ENCODE measurements at places on chromosomes 5 and 9. TPM values are rescaled to one million over a fixed set of nuclear protein-coding genes. Genes with fewer than 3 reads are reported as not detected.

The MEIKIN gene
- not detected for total RNA-seq

The ARHGEF39 gene
- 4.6 TPM for total RNA-seq

The LAMC3 gene
- total RNA-seq: not detected

The ORM2 gene
- total RNA-seq: not detected

The HMCN2 gene
- not detected for total RNA-seq

The NXNL2 gene
- total RNA-seq: not detected

- no peak for DNase-seq
Measured at GRCh38 chr9:127066851-127067136, 55.6 kb downstream of the ANGPTL2 start.

GRCh38 chr5:147732291-147732883, 50.1 kb downstream of the JAKMIP2 start:
- DNase-seq: no peak

DNA sequence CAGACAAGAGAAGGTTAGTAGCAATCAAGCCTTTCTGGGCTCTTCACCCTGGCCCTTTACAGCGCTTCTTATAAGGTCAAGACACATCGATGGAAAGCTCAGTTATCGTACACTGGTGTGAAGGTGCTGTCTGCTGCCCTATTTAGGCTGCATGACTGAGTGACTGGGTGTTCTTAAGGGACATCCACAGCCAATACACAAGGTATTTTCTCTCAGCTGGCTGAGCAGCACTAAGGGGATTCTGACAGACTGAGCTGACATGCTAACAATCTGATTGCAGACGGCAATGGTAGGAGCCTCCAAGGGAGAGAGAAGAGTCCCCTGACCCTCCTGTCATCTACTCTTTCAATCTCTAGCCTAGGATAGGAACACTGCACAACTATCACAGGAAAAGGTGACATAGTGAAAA, 577.9 kb downstream of the ISL1 start:
- DNase-seq: no peak

DNA sequence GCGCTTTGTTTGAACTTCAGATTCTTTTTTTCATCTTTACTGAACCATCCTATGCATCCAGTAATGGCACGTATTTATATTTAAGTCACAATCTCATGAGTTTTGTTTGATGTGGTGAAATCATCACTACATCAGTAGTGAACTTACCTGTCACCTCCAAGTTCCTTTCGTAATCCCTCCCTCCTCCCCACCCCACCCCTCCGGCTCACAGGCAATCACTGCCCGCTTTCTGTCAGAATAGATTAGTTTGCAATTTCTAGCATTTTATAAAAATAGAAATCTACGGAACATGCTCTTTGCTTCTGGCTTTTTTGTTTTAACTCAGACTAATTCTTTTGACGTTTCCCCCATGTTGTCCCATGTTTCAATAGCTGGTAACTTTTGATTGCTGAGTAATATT, 305.4 kb upstream of the IRX4 start:
- no peak for DNase-seq

Measured in natural killer cell treated with Interleukin-12 subunit alpha and Interleukin-12 subunit beta and Interleukin-15 and Interleukin-18, amount 100 ng/mL, for 72 hours (primary cell).